Activated T-helper 2 cell treated with anti-CD3 and anti-CD28 coated beads, Interferon-gamma antibody, Interleukin-2, Interleukin-4, amounts not matched to agents 10 μg/mL and 5 μg/mL and 100 μg/mL, durations not matched to agents 14 hours and 24 hours and 36 hours (primary cell): ENCODE measurements at places on chromosomes 7 and 10.

DNA sequence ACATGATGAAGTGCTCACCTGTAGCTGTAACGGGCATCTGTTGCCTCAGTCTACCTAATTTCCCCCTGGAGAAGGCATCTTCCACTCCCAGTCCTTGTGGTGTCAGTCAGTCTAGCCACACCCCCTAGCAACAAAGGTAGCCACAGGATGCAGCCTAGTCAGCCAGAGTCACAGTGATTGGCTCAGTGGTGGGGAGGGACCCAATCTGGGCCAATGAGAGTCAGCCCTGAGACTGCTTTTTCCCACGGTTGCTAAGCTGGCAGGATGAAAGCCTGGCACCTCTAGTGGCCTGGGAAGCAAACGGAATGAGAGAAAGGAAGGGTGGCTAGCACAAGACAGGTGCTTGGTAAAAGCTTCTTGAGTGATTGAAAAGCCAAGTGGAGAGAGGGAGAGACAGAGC lies 118.6 kb downstream of the SH3PXD2A start:
- no peak for DNase-seq

- DNase-seq, result no peak
Observed at GRCh38 chr7:14125998-14126397, 136.5 kb upstream of the ETV1 start.

DNA sequence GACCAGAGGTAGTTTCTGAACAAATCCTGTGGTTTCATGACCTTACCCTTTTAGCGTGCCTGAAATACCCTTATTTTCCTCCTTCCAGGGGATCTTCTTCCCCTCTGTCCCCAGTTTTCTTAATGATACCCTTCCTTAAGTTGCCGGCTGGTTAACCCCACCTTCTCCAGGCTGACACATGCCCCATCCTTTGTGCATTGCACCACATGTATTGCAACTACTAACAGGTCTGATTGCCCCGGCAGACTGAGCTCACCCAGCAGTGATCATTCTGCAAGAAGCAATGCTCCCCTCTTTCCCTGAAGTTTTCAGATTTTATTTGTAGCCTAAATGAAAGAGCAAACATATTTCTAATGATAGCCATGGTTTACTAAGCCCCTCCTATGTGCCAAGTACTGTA lies 108.2 kb downstream of the HIP1 start:
- no peak for DNase-seq

DNA sequence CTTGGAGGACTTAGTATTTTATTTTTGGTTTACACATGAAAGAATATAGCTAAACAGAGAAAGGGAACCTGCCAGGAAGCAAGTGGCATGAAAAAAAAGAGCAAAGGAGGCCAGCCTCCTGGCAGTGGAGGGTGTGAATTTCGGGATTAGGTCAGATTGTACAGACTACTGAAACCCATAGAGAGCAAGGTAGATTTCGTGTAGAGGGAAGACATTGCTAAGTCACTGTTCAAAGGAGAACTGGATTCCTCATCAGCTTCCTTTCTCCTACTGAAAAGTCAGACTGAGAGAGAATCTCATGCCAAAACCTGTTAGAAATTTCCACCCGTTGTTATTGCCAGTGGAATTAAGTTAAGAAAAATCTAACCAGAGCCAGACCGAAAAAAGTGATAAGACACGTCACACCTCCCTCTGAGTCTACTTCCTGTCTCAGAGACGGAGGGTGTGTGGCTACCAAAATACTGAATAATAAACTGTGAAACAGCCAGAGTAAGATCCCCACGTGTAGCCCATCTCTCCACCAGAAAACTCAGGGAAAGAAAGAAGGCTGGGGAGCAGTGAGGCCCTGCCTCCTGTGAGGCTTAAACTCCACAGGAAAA lies 118.8 kb downstream of the SKIDA1 start:
- DNase-seq, result no peak

- no peak for DNase-seq
Observed at GRCh38 chr7:129646369-129647021, 35.0 kb downstream of the NRF1 start.

- DNase-seq, result no peak
Observed at GRCh38 chr7:4157651-4158050, 524.4 kb upstream of the FOXK1 start.

DNA sequence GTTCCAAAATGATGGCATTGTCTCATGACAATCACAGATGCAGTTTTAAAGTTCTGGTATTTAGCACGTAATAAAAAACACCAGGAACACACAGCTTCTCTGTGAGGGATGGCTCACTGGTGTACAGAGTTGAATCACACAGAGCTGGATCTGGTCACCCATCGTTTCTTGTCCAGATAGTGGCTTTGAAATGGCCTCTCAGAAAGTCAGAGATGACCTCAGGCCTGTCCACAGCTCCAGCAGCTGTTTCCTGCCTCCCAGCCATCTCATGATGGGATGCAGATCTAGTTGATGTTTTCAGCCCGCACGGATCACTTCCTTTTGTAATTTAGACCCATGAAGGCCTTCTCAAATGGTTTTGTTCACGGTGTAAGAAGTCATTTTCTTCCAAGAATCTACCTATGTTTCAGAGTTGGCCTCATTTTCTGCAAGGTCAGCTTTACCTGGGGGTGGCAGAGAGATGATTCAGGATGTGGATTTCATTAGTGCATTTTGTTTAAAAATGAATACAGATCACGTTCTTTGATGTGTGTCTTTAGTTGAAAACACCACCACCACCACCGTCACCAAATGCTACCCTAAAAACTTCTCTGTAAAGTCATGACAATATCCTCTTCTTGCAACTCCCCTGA lies 166.2 kb downstream of the SNX10 start:
- DNase-seq, result no peak

GRCh38 chr10:113390896-113391295 lies 162.0 kb upstream of the HABP2 start:
- DNase-seq, result no peak

DNA sequence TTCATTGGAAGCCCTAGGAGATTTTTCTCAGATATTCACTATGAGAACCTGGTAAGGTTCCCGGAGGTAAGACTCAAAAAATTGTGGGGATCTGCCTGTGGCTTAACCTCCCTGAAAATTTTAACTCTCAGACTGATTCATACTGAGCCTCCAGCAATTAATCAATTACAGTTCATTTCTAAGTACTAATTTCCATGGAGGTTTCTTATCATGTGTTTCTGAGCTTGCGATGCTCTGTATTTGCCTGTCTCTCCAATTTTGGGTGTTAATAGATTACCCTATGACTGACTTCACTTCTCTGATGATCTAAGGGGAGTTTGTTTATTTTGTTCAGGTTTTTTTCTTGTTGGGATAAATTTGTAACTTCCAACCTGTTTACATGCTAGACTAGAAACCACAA lies 215.4 kb upstream of the TMEM196 start:
- no peak for DNase-seq

- DNase-seq, result no peak
Observed at GRCh38 chr10:75347186-75347585, 54.4 kb downstream of the ZNF503 start.

- no peak for DNase-seq
Observed at GRCh38 chr7:104838537-104839299, 175.3 kb upstream of the KMT2E start.

GRCh38 chr7:145860809-145861208 lies 255.8 kb upstream of the CNTNAP2 start:
- DNase-seq, result no peak

DNA sequence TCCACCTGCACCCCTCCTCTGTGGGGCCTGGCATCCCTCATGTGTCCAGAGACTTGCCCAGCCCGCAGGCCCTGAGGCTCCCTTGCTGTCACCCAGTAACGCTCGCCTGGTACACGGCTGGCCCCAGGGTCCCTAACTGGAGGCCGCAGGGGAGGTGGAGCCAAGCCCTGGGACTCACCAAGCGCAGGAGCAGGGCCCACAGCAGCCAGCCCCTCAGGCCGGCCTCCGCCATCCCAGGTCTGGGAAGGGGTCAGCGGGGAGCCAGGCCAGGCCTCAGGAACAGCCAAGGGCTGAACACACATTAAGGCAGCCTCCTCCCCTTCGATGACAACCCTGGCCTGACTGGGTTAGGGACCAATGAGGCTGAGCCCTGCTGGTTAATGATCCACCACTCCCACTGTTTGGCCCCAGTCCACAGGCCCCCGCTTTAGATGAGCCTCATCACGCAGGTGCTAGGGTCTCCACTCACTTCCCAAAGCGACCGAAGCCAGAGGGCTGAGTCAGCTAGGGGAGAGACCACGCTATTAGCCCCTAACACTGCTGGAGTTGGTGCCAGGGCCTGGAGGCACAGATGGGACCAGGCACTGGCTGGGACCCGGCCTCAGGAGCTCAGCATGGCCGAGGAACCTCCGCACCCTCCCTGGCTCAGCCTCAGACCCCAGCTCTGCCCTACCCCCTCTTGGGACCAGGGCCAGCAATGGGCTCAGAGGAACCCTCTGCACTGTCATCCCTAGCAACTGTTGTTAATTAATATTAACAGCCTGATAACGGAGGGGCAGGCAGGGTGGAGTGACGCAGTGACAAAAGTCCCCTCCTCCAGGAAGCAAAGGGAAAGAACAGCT lies at the start of gene NPC1L1:
NPC1L1 (minus strand) TSS at position 303 of the 842 bp plus-strand sequence; CDS start at position 232, 71 bp downstream.
- no peak for DNase-seq

DNA sequence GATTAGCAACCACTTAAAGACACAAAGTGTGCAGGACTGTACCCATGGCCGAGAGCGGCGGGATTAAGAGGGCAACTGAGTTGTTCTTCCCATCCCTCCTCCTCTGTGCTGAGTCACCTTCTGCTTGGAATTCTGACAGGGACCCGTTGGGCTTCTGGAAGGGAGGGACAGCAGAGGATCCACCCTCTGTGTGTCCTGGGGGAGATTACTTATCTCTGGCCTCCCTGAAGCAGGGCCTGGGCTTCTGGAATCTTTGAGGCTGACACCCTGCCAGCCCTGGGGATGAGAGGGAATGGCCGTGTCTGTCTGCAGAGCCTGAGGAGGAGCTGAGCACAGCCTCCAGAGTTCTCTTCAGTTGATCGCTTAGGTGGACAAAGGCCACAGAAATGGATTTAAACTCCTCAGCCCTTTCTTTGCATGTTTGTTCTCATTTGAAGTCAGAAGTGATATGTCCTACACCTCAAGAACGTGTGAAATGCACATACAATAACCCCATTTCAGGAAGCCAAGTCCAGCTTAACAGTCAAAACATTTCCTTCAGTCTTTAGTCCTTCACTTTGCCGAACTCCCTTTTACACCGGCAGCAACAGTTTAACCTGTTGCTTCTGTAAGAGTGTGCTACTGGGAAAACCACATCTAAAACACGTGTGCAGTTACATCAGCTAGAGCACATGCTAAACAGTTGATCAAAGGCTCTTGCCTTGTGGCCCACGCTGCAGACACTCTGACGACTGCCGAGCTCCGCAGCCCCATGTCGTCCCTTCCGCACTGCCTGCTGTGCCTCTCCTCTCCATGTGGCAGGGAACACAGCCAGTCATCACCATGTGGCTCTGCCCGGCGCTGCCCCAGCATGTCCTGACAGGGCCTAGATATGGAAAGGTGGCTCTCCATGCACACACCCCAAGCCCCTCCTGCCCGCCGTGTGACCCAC lies 55.7 kb downstream of the IKZF1 start:
- peak; percentile 74 for DNase-seq

- DNase-seq, result no peak
Observed at GRCh38 chr10:85614566-85614965, 752.0 kb downstream of the GRID1 start.

GRCh38 chr7:1917221-1918062 lies 247.4 kb downstream of the ELFN1 start:
- DNase-seq, result no peak

DNA sequence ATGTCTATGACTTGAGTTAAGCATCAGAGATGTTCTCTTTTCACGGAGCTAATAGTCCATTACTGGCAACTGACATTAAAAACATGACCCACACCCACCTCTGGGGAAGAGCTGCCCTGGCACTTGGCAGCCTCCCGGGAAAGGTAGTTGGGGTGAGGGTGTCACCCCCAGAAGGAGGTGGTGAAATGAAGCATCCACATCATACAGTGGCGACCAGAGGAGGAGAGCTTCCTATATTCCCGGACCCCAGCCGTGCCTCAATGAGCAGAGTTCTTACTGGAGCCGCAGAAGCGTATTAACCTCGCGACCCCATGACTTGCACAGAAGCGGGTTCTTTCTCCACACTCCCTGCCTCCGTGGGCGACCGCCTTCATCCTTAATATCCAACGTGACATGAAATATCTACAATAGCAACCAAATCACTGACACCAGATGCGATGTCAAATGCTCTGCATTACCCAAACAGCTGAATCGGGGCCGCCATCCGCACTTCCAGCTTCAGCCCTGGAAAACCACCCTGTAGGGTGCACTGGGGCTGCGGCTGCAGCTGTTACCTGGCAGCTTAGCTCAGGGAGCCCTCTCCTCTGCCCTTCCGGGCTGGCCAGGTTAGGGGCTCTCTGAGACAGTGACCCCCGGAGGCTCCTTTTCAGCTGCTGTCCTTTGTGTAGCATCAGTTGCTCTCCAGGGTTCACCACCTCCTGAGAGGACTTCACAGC lies 103.1 kb upstream of the PARD3 start:
- no peak for DNase-seq

DNA sequence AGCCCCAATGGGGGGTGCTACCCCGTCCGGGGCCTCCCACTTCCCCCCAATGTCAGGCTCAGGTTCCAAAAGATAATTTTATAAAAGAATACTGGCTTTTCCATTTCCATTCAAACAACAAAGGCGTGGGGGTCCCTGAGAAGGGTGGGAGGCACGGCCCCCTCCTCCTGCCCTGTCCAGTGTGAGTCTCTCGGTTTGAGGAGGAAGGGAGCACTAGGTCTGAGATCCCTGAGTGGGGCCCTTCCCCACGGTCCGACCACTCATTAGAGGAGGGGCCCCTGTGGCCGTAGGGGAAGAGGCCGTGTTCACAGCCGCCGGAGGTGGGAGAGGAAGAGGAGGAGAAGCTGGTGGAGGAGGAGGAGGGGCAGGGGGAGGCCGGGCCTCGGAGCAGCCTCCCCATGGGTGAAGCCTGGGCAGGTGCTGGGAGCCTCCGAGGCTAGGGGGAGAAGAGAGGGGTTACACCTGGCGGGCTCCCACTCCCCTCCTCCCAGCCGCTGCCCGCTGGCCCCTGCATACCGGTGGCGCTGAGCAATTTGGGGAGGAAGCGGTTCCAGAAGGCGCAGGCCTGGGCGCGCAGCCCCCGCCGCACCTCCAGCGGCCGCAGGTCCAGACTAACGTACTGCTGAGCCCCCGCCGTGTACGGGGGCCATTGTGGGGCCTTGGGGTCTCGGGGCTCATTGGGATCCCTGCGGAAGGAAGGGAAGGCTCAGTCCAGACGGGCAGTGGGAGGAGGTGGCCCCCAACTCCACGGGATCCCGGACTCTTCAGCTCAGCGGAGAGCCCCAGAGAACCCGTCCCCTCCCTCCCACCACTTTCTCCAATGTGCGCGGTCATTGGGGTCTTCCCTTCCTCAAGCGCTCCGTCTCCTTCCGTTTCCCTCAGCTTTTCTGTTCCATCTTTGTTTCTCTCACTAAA lies 1.4 kb upstream of the UFSP1 start:
- DNase-seq, result no peak

- no peak for DNase-seq
Observed at GRCh38 chr7:49597805-49598204, 175.6 kb upstream of the VWC2 start.

DNA sequence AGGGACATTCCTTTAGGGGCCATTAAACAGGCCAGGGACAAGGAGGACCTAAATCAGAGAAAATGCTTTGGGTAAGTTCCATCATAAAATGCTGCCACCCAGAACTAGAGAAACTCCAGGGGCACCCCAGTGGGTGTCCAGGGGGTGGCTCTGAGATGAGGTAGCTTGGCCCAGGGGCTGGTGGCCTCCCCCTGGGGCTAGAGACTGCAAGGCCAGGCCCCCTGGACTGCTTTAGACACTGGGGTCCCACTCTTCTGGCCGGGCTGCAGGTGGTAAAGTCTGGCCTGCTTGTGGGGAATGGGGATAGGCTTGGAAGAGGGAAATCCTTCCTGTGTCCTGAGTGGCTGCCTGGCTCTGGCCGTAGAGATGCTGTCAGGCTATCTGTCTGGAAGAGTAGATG lies 169.6 kb upstream of the PODXL start:
- DNase-seq, result no peak

- no peak for DNase-seq
Observed at GRCh38 chr7:5450549-5451327, 27.1 kb upstream of the TNRC18 start.
